ENCODE measurements at places on chromosomes 1 and 21.

GRCh38 chr1:90717665-90718410 is 736 bp upstream of the BARHL2 start:
- DNase-seq: no peak

DNA sequence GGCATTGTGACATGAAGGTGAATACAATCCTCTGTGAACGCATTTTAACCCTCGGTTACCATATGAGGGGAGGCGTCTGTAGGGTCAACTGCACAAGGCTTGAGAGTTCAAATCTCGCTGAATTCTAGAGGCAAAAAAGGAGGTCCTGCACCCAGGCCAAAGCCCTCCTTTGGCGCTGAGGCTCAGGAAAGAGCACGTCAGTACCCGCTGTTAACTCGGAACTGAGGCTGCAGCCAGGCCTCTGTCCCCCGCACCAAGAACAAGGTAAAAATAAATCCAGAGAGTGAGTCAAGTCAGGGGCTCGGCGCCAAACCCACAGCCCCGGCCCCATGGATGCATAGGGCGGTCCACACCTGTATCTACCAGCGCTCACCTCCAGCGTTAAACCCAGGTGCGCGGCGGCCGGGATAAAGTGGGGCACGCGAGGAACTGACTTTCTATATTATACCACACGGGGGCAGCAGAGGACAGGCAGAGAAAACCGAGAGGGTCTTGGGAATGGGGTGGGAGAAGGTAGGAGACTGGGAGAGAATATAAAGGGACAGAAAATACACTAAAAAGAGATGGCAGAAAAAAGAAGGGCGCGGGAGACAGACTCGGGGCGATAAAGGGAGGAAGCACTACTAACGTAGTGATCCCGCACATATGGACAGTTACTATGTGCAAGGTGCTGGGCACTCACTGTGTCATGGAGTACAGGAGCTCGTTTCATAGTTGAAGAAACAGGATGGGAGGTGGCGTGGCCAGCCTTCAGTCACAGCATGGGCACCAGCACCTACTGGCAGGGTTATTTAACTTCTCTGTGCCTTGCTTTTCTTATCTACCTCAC is 54.9 kb downstream of the DMRTA2 start:
- DNase-seq: no peak

DNA sequence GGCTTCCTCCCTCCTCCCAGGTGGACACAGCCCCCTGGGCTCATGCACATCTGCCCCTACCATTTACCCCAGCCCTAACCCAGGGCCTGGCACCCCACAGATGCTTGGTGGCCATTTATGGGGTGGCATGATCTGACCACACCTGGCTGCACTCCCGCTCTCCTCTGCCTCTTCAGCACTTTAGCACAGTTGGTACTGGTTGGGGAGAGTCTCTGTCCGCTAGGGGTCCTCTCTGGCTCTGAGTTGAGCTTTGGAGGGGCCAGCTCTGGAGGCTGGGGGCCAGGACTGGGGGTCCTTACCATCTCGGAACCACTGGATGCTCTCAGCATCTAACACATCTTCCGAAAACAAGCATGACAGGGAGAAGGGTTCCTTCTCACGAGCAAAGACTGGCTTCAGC is 17.4 kb downstream of the MYOM3 start:
- DNase-seq: no peak

DNA sequence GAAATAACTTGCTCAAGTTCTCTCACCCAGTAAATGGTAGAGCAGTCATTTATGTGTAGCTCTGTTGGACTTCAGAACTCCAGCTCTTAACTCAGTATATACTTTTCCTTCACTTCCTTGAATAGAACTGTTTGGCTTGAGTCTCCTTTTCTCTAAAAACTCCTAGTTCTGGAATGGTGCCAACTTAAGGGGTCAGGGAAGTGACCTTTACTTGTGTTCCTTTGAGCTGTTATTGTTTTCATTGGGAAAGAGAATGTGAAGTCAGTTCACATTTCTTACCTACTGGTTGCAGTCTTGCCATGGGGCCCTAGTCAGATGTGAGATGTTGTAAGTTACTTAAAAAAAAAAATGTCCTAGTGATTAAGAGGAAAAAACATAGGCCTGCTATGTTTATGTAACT is 77.0 kb upstream of the MACF1 start:
- no peak for DNase-seq

DNA sequence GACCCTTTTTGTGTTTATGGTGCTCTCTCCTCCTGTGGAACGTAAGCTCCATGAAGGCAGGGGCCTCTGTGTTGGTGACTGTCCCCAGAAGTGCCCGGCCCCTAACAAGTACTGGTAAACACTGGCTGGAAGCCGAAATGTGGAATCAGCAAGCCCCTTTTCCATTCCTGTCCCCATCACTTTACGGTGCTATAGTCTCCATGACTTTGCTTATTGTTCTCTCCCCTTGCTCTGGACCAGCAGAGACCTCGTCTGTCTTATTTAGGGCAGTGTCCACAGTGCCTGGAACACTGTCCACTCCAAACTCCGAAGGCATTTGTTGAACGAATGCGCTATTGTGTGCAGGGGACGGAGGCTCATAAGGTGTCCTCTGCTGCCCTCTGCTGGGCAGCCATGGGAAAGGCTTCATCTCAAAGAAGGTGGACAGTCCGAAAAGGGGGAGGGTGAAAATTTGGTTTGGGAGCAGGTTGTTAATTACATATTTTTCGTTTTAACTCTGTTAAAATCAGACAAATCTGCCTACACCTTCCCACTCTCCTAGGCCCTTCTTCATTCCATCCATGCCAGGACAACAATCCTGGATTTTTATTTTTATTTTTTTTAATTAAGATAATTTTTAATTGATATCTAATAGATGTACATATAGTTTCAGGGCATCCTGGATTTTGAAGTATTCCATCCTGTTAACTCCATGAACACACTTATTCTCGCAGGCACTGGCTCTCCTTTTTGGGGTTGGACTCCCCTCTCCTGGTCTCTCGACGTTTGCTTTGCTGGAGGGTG is 115.6 kb downstream of the PGBD5 start:
- DNase-seq: peak; percentile 19

DNA sequence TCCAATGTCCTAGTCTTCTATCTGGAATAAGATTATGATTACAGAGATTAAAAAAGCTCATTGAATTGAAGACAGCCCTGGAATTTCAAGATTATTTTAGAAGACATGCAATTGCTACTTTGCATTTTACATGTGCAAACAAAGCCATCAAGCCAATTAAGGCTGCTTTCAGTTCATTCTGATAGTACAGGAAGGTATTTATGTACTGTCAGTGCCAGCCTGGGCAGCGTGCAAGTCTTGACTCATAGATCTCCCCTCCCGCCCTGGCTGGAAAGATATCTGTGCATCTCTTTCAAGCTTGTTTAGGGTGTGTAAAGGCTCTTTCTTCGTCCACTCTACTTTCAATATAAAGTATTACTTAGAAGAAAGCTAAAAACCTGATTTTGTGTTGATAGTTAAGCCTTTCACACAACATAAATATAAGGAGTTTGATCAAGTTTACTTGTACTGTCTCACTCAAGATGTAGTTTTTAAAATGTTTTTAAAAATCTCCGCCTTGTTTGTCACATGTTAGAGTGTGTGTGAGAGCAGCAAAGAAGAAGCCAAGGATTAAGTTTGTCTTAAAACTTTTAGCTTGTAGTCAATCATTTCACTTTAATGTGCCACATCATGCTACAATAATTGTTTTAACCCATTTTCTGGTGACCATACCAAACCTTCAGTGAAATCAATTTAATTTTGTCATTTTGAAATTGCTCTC is 13.6 kb upstream of the LYPLAL1 start:
- DNase-seq: no peak

GRCh38 chr1:24846671-24847070 is 83.4 kb downstream of the RUNX3 start:
- no peak for DNase-seq

DNA sequence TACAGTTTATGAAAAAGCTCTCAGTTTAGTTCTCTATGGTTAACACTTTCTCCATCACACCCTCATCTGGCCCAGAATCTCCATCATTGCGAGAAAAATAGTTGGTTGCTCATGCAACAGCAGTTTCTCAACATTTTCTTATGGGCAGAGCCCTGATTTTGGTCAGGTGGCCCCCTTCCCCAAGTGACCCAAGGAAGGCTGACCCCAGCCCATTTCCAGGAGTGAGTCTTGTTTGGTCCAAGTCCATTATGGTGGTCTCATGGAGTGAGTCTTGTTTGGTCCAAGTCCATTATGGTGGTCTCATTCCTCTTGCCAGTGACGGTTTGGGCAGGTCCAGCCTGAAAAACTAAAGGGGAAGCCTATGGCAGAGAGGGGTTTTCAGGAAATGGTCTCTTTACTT is 1.5 kb upstream of the TRIM62 start:
- no peak for DNase-seq

- DNase-seq: no peak
These were observed 122.8 kb upstream of the USP24 start for GRCh38 chr1:55337801-55338447.

- no peak for DNase-seq
These were observed 4.6 kb upstream of the NKAIN1 start for GRCh38 chr1:31244326-31244725.

DNA sequence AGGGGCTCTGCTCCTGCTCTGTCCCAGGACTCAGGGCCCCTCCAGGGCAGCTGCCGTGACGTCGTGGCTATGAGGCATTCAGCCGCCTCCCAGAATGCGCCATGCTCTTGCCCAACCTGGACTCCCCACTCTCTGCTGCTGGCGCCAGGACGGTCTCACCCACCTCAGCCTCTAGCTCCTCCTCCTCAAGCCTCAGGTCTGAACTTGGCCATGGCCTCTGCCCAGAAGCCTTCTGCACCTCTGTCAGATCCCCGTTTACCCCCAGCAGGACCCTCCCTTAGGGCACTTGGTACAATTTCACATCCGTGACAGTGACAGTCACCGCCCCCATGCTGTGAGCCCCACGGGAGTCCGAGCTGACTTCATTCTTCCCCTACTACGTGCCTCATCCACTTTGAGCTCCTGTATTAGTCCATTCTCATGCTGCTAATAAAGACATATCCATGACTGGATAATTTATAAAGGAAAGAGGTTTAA is 4.9 kb downstream of the CSTB start:
- DNase-seq: no peak

- no peak for DNase-seq
These were observed 15.4 kb downstream of the RABGAP1L start for GRCh38 chr1:174174461-174175329.

DNA sequence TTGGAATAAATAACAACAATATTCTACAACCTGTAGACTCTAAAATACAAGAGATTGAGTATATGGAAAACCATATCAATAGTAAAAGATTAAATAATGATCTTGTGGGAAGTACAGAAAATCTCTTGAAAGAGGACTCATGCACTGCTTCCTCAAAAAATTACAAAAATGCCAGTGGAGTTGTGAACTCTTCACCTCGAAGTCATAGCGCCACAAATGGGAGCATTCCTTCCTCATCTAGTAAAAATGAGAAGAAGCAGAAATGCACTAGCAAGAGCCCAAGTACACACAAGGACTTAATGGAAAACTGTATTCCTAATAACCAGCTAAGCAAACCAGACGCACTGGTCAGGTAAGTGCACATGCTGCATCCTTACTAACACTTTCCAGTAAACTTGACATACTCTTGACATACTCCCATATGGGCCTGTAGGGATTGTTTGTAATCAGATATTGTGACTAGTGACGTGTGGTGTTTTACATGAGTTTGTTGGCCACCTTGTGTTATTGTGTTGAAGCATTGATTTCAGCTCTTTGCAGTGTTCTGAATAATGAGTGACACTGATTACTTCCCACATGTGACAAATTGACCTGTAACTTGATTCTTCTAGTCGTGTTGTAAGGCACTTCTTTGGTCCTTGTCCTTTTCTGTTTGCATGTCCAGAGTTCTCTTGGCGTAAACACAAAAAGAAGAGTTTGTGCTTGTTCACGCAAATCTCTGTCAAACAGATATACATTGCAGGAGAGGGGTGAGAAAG is 28.0 kb downstream of the MACO1 start:
- DNase-seq: no peak

Data from caudate nucleus (tissue), 63 donors.